ENCODE measurements at places on chromosomes 4 and X.

DNA sequence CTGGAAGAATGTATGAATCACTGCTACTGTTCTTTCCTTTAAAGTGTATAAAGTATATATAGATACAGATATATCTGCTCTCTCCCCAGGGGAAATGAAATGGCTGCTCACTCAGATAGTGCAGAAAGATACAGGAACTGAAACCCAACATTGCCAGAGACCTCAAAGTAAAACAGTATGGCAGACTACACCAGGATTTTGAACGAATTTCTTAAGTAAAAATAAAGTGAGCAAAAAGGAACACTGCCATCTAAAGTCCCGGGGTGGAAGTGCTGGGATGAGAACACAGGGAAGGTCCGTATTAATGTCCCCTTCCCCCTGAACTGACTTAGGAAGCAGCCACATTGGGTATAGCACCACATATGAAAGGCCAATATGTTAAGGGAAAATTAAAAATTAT lies 93.4 kb downstream of the TMA16 start:
- DNase-seq, result no peak

DNA sequence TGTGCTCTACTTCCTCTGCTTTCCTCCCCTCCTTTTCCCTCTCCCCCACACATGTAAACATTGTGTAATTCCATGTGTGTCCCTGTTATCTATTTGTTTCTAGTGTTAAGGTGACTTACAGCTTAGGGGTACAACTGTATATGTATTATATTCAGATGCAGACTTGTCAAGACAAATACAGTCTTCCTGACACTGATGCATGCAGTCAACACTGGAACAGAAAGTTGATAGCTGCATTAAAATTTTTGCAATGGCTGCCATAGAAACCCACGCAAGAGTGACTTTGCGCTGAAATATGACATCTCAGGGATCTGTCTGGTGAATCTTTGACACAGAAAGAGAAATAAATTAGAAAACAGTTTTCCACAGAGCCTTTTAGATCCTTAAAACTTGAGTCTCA lies 656.7 kb downstream of the IL1RAPL1 start:
- DNase-seq, result no peak

GRCh38 chr4:80878218-80878617 lies 152.3 kb upstream of the BMP3 start:
- DNase-seq, result no peak

- no peak for DNase-seq
Measured at GRCh38 chr4:41424522-41424921, 113.4 kb upstream of the LIMCH1 start.

- DNase-seq, result no peak
Measured at GRCh38 chr4:89055157-89056080, 1.6 kb downstream of the FAM13A start.

DNA sequence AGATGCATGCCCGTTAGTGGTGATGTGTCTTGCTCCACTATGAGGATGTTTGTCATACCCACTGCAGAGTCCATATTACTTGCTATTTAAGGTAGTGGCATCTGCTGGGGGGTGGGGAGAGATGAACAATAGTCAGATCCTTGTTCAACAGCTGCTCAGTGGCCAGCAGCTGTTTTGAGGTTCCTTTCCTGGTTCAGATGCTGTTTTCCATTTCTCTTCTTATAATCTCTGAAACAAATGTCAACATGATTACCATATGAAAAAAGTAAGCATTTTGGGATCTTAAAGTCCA lies 1567.9 kb upstream of the TENM3 start:
- no peak for DNase-seq
